ENCODE measurements at places on chromosomes 5 and 9.

GRCh38 chr5:90161414-90161813 is 248.1 kb downstream of the CETN3 start:
- no peak overlapping the region for H3K4me3 ChIP-seq
- H3K4me1 ChIP-seq: no peaks in the 10 kb centered on the region
- H3K27ac ChIP-seq: no peak overlapping the region
- H3K36me3 ChIP-seq: no peaks in the 10 kb centered on the region
- H3K27me3 ChIP-seq: no peaks in the 10 kb centered on the region

DNA sequence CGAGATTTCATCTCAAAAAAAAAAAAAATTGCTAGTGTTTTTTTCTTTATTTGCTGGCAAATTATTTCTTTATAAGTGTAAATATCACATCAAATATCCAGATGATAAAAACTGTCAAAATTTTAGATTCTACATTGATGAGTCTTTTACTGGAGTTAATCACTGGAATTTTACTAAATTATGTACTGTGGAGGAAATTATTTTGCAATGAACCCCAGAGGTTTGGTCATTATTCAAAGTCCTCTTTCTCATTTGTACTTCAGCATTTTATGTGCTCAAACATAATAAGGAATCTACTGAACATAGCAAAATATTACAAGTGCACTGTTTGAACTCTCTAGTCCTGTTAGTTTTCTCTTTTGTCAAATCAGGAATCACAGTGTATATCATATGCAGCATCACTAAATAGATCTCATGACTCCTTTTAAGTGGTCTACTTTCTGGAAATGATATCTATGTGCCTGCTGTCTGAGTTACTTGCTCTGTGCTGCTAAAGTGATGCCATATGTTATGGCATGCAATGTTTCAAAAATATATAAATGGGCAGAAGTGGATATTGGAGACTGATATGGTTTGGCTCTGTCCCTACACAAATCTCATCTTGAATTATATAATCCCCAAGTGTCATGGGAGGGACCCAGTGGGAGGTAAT is 18.0 kb downstream of the OTULINL start:
- no peaks in the 10 kb centered on the region for H3K4me1 ChIP-seq
- DNase-seq: no peak
- no peak overlapping the region for H3K27ac ChIP-seq
- H3K4me3 ChIP-seq: no peak overlapping the region
- H3K36me3 ChIP-seq: no peaks in the 10 kb centered on the region

DNA sequence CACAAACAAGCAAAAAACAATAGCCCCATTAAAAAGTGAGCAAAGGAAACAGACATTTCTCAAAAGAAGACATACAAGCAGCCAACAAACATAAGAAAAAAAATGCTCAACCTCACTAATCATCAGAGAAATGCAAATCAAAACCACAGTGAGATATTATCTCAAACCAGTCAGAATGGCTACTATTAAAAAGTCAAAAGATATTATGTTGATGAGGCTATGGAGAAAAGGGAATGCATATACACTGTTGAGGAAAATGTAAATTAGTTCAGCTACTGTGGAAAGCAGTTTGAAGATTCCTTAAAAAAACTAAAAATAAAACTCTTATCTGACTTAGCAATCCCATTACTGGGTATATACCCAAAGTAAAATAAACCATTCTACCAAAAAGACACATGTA is 28.7 kb upstream of the BARX1 start:
- H3K27me3 ChIP-seq: no peaks in the 10 kb centered on the region
- H3K27ac ChIP-seq: no peak overlapping the region
- H3K4me3 ChIP-seq: no peak overlapping the region
- no peaks in the 10 kb centered on the region for H3K36me3 ChIP-seq
- H3K4me1 ChIP-seq: no peaks in the 10 kb centered on the region

GRCh38 chr5:132103332-132103951 is 29.9 kb downstream of the CSF2 start:
- peak; percentile 88 for DNase-seq
- no peak overlapping the region for H3K4me3 ChIP-seq
- no peaks in the 10 kb centered on the region for H3K36me3 ChIP-seq
- H3K4me1 ChIP-seq: no peaks in the 10 kb centered on the region
- H3K27ac ChIP-seq: no peak overlapping the region
- H3K27me3 ChIP-seq: no peaks in the 10 kb centered on the region

GRCh38 chr9:111276431-111277128 is 53.4 kb downstream of the OR2K2 start:
- H3K27me3 ChIP-seq: no peaks in the 10 kb centered on the region
- no peaks in the 10 kb centered on the region for H3K4me1 ChIP-seq
- DNase-seq: no peak
- H3K4me3 ChIP-seq: no peak overlapping the region
